Kidney (tissue), 22 donors: ENCODE measurements at places on chromosomes 7 and 10.

DNA sequence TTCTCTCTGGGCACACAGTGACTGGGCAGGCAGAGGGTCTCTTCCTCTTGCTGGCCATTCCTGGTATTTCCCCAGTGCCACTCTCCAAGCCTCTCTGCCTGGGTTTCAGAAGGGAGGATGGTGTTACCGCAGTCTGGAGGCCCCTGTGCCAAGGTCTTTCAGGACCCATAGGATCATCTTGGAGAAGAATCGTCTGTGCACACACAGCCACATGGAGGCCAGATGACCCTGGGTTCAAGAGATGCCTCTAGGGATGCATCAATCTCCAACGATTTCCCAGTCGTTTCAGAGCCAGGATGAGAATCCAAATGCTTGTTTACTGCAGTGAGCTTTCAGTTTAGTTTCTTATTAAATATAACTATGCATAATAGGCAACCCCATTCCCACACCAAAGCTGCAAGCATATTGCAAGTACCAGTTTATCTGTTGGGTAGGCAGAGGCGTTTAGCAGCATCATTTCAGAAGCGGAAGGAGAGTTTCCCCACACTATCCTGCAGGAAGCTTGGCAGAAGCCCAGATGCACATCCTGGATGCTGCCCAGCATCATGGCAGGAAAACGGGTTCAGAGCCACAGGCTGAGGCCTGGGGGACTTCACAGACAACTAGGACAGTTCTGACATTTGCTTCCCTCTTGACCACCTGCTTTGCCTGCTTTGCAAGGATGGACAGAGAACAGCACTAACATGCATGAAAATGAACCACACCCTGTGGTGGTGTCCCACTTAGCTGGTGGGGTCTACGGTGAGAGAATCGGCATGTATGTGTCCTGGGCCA, 134.7 kb upstream of the FAM20C start:
- no peaks in the 10 kb centered on the region for H3K36me3 ChIP-seq
- H3K4me3 ChIP-seq, result no peak overlapping the region
- H3K27ac ChIP-seq, result no peak overlapping the region
- DNase-seq, result no peak
- H3K27me3 ChIP-seq, result no peaks in the 10 kb centered on the region

- no peaks in the 10 kb centered on the region for H3K27me3 ChIP-seq
- DNase-seq, result no peak
- no peaks in the 10 kb centered on the region for H3K36me3 ChIP-seq
- no peak overlapping the region for H3K27ac ChIP-seq
- no peaks in the 10 kb centered on the region for H3K4me1 ChIP-seq
- no peak overlapping the region for H3K4me3 ChIP-seq
These were observed 194.6 kb upstream of the PHYHIPL start for GRCh38 chr10:58981846-58982245.

DNA sequence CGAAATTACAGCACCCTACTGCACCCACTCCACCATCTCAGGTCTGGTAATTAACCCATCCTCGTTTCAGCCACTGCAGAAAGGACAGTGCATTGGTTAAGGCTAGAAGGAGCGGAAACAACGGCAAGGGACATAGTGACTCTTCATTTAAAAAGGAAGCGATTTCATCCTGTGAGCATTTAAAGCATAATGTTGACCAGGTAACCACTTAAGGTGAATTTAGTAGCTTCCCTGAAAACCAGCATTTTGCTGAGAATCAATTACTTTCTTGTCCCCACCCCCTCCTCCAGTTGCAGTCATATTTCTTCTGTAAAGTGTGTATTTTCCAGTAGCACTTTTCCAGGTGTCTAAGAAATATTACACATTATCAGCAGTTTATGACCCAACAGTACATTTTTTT, 821 bp upstream of the JAZF1 start:
- H3K27me3 ChIP-seq, result no peaks in the 10 kb centered on the region
- no peak overlapping the region for H3K4me3 ChIP-seq
- DNase-seq, result no peak
- H3K27ac ChIP-seq, result no peak overlapping the region
- H3K36me3 ChIP-seq, result no peaks in the 10 kb centered on the region

- H3K36me3 ChIP-seq, result no peaks in the 10 kb centered on the region
- no peak for DNase-seq
- H3K4me1 ChIP-seq, result no peaks in the 10 kb centered on the region
These were observed 26.6 kb downstream of the PDK4 start for GRCh38 chr7:95569720-95570119.

DNA sequence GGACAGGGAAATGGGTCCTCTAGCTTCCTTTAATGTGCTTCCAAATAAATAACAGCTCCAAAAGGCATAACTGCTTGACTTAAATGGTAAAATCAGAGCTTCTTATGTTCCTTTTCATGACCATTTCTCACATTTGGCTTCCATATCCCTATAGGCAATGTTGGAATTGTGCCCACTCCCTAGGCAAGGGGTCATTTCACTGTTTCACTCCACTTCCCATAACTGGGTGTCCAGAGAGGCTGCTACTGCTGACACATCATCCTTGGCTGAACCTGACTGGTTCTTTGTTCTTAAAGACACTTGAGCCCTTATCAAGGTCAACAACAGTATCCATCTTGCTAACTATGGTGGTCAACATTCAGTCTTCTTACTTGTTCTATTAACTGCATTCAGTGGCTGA, 37.1 kb downstream of the PRTFDC1 start:
- no peak overlapping the region for H3K4me3 ChIP-seq
- no peaks in the 10 kb centered on the region for H3K27me3 ChIP-seq
- H3K36me3 ChIP-seq, result no peaks in the 10 kb centered on the region
- H3K27ac ChIP-seq, result no peak overlapping the region

- DNase-seq, result no peak
- H3K27me3 ChIP-seq, result no peaks in the 10 kb centered on the region
- H3K36me3 ChIP-seq, result no peaks in the 10 kb centered on the region
- no peak overlapping the region for H3K4me3 ChIP-seq
These were observed 273.1 kb downstream of the USP6NL start for GRCh38 chr10:11338160-11338844.

DNA sequence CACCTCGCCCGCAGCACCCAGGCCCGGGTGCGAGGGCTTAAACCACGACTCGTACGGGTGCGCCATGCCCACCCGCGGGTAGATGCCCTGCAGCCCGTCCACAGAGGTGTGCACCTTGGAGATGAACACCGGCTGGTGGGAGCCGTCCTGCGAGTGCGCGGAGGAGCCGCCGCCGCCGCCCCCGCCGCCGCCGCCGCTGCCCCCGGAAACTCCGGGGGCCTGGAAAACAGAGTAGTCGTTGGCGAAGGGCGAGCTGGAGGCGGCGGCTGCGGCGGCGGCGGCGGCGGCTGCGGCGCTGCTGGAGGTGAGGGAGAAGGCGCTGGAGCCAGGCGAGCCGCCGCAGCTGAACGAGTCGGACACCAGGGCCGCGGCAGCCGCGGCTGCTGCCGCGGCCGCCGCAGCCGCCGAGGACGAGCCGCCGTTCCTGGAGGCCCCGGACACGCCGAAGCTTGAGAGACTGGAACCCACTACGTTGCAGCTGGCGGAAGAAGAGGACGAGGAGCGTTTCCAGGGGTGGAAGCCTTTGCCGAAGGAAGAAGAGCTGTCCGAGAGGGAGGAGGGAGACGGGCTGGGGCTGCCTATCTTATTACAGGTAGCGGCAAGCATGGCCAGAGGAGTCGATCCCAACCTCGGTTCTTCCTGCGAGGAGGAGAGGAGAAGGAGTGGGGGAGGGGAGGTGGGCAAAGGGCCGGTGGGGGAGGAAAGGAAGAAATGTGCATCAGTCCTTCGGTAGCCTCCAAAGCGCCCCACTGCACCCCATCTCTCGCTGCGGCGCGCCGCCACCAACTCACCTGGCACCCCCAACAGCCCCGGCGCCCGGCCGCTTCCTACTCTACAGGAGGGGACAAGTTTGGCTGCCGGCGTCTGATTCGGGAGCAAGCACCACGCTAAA, 1.3 kb downstream of the SP8 start:
- no peak overlapping the region for H3K4me3 ChIP-seq
- no peak overlapping the region for H3K27ac ChIP-seq
- H3K36me3 ChIP-seq, result no peaks in the 10 kb centered on the region

GRCh38 chr10:113044016-113044755, 94.1 kb downstream of the TCF7L2 start:
- no peak overlapping the region for H3K4me3 ChIP-seq
- DNase-seq, result no peak
- H3K4me1 ChIP-seq, result peaks cover 7% of the 10 kb centered on the region
- no peak overlapping the region for H3K27ac ChIP-seq
- no peaks in the 10 kb centered on the region for H3K36me3 ChIP-seq
- H3K27me3 ChIP-seq, result no peaks in the 10 kb centered on the region

DNA sequence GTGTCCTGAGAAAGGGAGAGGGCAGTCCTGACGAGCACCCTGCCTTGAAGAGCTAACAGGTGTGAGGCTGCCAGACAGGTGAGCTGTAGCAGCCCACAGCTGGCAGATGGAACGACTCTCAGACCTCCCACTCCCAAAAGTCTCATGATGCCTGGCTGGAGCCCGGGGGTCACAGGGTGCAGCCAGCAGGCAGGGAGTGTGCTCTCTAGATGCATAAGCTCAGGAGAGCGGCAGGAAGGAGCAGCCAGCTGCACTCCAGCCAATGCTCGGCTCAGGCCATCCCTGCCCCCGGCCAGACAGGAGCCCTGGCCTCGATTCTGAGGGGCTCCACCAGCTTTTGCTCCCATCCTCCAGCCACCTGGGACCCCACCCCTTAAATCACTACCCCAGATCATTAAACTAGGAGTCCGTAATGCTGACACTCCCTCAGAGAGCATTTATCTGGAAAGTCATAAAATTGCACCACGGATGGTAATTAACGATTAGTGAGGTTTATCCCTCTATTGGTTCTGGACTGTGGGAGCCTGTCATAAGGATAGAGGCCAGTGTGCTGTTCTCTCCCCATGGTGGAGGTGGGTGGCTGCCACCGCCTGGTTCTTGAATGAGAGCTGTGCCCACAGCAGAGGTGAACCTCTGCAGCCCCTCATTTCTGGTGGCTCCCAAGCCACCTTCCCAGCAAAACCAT, 63.5 kb upstream of the ZMIZ1 start:
- H3K27me3 ChIP-seq, result no peaks in the 10 kb centered on the region
- no peak overlapping the region for H3K27ac ChIP-seq
- no peaks in the 10 kb centered on the region for H3K36me3 ChIP-seq
- no peaks in the 10 kb centered on the region for H3K4me1 ChIP-seq

GRCh38 chr7:107934991-107935770, 44.2 kb downstream of the DLD start:
- no peak overlapping the region for H3K4me3 ChIP-seq
- peaks cover 6% of the 10 kb centered on the region for H3K36me3 ChIP-seq
- no peak for DNase-seq
- H3K27ac ChIP-seq, result no peak overlapping the region

GRCh38 chr10:128087146-128087883, 38.9 kb downstream of the MKI67 start:
- H3K27me3 ChIP-seq, result no peaks in the 10 kb centered on the region
- H3K27ac ChIP-seq, result no peak overlapping the region
- H3K4me3 ChIP-seq, result no peak overlapping the region
- DNase-seq, result no peak
- H3K4me1 ChIP-seq, result no peaks in the 10 kb centered on the region
- no peaks in the 10 kb centered on the region for H3K36me3 ChIP-seq

- no peaks in the 10 kb centered on the region for H3K4me1 ChIP-seq
- no peak overlapping the region for H3K27ac ChIP-seq
- H3K4me3 ChIP-seq, result no peak overlapping the region
- no peaks in the 10 kb centered on the region for H3K27me3 ChIP-seq
- no peak for DNase-seq
- no peaks in the 10 kb centered on the region for H3K36me3 ChIP-seq
These were observed 545.9 kb downstream of the SORCS1 start for GRCh38 chr10:106618646-106619045.

- H3K4me3 ChIP-seq, result no peak overlapping the region
- DNase-seq, result no peak
- no peaks in the 10 kb centered on the region for H3K27me3 ChIP-seq
- H3K4me1 ChIP-seq, result no peaks in the 10 kb centered on the region
- H3K27ac ChIP-seq, result no peak overlapping the region
These were observed 587.4 kb downstream of the SUGCT start for GRCh38 chr7:40722242-40722641.

DNA sequence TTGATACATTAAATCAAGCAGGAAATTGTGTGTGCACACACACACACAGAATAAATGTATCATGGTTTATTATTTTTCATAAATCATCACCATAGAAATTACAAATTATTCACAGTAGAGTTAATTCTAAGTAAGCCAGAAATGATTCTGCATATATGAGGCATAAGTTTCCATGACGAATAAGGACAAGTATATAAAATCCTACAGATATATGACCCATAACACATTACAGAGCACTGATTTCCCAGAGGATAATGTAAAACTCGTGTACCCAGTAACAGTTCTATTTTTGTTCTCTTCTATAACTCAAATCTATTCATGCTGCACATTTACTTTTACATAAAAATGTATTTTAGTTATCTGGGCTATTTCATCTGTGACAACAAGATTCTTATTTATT, 169.7 kb downstream of the LRRTM3 start:
- no peaks in the 10 kb centered on the region for H3K4me1 ChIP-seq
- peak; percentile 16 for DNase-seq
- H3K27ac ChIP-seq, result no peak overlapping the region
- H3K4me3 ChIP-seq, result no peak overlapping the region
- H3K36me3 ChIP-seq, result no peaks in the 10 kb centered on the region
- no peaks in the 10 kb centered on the region for H3K27me3 ChIP-seq

DNA sequence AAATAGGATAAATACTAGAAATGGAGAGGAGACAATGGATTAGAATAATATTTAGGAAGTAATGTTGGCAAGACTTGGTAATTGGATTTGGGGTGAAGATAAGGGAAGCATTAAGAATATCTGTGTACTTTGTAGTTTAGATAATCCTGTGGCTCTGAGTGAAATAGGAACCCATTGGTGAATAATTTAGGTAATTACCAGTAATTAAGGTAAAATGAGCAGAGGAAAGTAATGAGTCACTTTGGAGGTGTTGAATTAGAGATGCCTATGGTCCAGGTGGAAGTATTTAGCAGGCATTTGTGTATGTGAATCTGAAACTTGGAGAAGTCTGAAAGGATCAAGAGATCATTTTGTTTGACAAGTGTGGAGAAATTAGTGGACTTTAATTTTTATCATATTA, 5.7 kb downstream of the C1GALT1 start:
- H3K27me3 ChIP-seq, result no peaks in the 10 kb centered on the region
- DNase-seq, result no peak
- no peaks in the 10 kb centered on the region for H3K4me1 ChIP-seq

DNA sequence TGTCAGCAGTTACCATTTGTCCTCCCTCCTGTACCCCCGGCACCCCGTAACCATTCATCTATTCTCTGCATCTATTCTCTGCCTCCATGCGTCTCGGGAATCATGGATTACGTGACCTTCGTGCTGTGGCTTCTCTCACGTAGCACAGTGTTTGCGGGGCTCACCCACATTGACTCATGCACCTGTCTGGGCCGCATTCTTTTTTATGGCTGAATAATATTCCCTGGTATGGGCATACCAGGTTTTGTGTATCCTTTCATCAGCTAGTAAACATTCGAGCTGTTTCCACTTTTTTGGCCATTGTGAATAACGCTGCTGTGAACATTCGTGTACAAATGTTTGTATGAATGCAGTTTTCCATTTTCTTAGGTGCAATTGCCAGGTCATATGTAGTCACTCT, 17.7 kb downstream of the CUX1 start:
- no peak overlapping the region for H3K27ac ChIP-seq
- no peak for DNase-seq
- H3K4me3 ChIP-seq, result no peak overlapping the region
- no peaks in the 10 kb centered on the region for H3K27me3 ChIP-seq
- no peaks in the 10 kb centered on the region for H3K4me1 ChIP-seq

- no peak overlapping the region for H3K27ac ChIP-seq
- peak; percentile 18 for DNase-seq
- H3K27me3 ChIP-seq, result no peaks in the 10 kb centered on the region
- no peaks in the 10 kb centered on the region for H3K4me1 ChIP-seq
- no peaks in the 10 kb centered on the region for H3K36me3 ChIP-seq
These were observed 47.4 kb upstream of the R3HCC1L start for GRCh38 chr10:98086837-98087708.

GRCh38 chr10:99984211-99985034, 25.3 kb downstream of the DNMBP start:
- H3K36me3 ChIP-seq, result no peaks in the 10 kb centered on the region
- peaks cover 5% of the 10 kb centered on the region for H3K4me1 ChIP-seq
